ENCODE measurements at places on chromosomes 2 and 18.

DNA sequence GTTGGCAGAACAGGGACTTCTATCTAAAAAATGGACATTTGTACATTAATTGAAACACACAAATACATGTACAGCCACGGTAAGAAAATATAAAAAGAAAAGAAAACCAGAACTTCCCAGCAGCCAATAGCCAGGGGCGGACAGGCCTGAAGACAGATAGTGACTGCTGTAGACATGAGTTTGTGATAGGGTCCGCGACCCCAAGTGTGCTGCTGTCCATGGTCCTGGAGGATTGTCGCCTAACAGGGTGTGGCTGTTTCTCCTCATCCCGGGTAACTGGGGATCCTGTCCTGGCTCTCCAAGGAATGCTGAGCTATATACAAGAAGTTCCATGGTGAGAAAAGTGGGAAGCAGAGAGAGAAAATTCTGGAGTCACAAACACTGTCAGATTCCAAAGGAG is 266.5 kb upstream of the SALL3 start:
- no peak for DNase-seq

DNA sequence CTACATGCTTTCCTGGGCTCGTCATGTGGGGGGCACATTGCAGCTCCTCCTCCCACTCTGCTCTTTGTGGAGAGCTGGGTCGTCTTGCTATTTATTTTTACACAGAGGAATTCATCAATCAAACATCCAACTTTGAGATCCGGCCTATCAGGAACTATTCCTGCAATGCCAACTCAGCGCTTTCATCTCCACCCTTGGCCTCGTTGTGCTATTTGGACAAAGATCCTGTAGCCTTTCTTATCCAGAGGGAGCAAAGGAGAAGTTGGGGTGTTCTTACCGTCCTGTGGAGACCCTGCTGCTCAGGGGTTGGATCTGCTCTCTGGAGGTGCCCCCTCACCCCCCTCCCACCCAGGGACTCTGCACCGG is 92.1 kb downstream of the ASB1 start:
- DNase-seq, result no peak

DNA sequence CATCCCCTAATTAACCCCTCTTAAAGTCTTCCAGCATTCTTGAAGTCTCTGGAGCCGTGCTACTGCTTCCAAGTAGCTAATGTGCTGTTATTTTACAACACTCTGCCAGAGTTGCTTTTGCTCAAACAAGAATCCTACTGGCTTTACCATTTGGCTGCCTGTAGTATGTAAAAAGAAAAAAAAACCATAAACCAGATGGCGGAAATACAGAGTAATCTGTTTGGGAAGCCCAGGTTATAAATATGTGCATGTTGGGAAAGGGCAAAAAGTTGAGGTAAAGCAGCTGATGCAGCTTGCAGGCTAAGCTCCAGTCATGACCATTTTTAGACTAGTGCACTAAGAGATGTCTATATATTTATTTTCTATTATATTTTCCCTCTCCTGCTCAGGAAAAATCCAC is 313.2 kb upstream of the ETAA1 start:
- DNase-seq, result no peak

DNA sequence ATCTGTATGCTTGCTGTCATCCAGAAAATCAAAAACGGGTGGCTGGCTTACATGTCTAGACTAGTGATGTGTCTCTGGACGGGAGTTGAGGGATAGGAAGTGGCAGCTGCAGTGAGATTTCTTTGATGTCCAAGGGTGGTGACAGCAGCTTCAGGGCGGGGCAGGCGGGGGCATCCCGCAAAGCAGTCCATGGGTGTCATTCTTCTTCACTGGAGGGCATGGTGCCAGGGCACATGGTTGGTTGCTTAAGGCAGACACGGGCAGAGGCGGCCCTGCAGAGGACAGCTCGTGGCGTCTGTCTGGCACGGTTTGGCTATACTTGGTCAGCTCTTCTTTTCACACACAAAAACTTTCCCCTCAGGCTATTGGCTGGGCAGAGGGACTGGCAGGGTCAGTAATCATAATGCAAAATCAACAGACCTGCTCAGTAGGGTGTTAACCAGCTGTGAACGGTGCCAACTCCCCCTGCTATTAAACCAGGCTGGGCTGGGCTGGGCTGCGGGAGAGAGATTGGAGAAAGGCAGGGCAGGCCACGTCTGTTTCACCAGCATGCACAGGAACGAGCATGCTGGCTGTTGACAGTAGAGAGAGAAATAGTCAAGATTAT is 63.7 kb downstream of the COL4A3 start:
- no peak for DNase-seq

GRCh38 chr2:106581755-106582147 is 94.6 kb downstream of the CD8B2 start:
- no peak for DNase-seq

DNA sequence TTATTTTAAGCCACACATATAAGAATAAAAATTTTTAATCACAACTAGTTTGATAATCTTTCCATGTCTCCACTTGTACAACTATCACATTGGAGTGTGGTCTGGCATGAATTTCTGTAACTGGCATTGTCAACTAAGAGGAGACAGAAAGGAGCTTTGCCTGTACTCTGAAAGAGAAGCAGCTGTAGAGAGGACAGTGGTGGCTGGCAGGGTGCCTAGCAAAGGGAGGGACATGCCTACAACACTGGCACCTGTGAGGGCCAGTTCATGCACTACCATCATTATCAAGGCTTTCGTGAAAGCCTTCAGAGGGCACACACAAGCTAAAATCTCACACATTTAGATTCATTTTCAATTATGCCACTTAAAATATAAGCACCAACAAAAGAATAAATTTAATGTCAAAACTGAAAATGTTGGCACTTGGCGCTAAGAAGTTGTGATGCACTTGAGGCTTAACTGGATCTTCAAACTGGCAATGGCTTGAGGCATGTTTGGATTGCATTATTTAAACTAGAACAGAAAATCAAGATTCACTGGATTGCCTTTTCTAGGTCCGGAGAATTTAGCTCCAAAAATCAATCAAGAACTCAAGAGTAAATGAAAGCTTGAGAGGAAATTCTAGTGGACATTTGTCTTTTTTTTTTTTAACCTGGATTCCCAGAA is 238.6 kb downstream of the ZNF385B start:
- no peak for DNase-seq

- no peak for DNase-seq
These were observed 112.9 kb upstream of the RNU4ATAC start for GRCh38 chr2:121417826-121418225.

GRCh38 chr2:42124011-42124785 is 45.0 kb upstream of the EML4 start:
- DNase-seq, result no peak

DNA sequence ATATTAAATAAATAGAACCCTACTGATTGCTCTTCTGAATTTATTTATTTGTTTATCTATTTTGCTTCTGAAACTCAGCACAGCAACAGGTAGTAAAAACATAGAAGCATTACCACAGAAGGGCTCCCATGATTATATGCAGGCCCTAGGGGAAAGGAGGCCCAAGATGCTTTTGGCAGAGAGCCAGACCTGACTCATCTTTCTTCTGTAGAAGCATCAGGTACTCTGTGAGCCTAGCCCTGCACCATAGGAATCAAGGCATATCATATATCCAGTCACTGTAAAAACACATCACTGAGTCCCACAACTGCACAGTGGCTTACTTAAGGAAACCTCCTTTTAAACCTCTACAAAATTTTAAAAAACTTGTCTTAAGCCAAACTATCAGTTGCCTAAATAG is 1.8 kb downstream of the SCN9A start:
- no peak for DNase-seq

DNA sequence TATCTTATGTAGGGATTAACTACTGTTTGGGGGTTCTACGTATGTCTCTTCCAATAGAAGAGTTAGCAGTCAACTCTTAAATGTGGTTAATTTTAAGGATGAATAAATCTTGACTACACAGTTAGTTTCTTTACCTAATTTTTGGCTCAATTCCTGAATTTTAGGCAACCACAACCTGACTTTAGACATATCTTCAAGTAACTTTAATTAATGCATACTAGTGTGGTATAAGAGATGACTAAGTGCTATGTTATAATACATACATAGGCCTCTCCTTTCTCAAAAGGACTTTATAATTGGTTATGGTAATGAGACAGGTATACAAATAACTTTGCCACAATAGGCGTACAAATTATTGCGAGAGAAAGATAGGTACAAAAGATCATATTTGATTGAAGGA is 312.0 kb downstream of the IRS1 start:
- no peak for DNase-seq

DNA sequence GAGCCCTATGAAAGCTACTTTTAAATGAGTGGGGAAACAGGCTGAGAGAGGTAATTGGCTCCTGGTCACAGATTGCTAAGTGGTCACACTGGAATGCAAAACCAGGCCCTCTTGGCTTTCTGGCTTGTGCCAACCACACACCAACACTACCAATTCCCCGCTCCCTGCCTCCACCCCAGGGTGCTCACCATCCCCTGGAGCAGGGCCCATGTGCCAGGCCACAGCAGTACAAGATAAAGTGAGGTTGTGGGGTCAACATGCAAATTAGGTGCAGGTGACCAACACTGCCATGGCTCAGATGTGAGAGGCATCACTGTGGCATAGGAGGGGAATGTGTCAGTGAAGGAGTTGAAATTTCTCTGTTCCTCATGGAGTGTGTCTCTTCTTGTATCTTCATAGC is 312.5 kb downstream of the MYCN start:
- no peak for DNase-seq

- DNase-seq, result no peak
These were observed 27.2 kb upstream of the B4GALT6 start for GRCh38 chr18:31711365-31712172.

DNA sequence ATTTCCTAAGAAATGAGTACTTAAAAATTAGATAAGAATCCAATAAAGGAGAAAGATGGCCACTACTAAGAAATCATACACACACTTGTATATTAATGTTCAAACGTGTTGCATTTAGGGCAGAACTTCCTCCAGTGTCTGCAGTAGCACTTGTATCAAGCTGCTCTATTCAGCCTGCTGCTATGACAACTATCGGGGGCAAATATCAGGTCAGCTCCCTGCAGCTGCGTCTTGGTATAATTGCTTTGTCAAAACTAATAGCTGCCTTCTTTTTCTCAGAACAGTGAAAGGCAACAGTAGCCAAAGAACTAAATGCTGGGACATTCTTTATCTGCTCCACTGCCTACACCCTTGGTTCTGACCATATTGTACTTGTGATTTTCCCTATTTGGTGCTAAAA is 300.7 kb downstream of the NOL4 start:
- no peak for DNase-seq

DNA sequence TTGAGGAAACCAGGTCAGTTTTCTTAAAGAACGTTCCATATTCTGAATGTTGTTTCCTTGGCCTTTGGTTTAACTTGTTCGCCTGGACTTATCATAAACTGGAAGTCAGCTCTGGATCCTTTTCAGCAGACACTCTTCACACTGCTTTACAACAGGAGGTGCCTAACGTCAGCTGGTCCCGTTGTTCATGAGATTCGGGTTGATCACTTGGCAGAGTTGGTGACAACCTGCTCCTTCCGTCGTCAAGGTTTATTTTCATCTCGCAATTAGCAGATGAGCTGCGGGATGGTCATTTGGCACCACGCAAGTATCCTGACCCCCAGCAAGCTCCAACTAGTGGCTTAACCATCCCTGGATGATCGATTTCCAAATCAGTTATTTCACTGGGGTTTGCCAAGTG is 23.0 kb upstream of the BIN1 start:
- no peak for DNase-seq

DNA sequence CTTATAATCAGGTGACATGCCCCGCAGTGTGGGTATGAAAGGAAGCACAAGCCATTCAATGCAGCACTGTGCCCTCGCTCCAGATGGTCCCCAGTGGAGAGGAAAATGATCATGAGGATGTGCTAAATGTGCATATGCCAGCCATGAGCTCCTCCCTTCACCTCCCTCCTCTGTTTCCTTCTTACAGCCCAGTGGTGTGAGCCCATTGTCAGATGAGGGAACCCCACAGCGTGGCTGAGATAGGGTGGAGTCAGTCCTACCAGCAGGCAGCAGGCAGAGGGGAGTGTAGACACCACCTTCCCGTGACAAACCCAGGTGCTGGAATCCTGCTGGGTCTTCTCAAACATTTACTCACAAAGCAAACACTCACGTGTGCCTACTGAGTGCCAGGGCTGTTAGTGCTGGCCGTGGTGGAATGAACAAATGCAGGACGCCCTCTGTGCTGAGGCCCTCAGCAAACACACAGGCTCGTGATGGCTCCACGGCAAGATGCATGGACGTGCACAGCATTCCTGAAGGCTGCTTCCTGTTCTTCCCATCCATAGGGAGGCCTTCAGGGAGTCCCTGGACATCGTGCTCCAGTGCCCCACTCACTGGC is 181.7 kb upstream of the TPO start:
- no peak for DNase-seq

- DNase-seq, result no peak
These were observed 894.5 kb upstream of the POU3F3 start for GRCh38 chr2:103959174-103960128.

- no peak for DNase-seq
These were observed 19.8 kb downstream of the FAM171B start for GRCh38 chr2:186713691-186714090.

GRCh38 chr2:42085706-42086487 is 38.1 kb downstream of the PKDCC start:
- DNase-seq, result no peak

GRCh38 chr2:112174383-112174782 is 36.2 kb downstream of the FBLN7 start:
- DNase-seq, result no peak

DNA sequence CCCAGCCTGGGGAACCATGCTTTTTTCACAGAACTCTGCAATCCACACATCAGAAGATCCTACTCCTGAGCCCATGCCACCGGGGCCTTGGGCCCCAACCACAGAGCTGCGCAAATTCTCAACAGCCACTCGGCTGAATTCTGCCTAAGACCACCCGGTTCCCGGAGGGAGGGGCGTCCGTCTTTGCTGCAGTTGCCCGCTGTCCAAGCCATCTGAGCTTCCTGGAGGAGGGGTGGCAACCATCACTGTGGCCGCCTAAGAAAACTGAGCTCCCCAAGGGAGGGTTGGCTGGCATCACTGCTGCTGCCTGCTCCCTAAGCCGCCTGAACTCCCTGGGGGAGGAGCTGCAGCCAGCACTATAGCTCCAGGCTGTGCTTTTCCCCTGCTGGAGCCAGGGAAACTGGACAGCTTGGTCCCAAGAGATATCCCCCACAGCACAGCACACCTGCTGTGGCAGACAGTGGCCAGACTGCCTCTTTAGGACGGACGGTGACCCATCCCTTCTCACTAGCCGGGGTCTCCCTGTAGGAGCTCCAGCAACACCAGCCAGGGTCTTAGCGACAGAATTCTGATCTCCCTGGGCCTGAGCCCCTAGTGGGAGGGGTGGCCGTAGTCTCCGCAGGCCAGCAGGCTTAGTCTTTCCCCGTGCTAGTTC is 1411.6 kb upstream of the CDH2 start:
- no peak for DNase-seq

DNA sequence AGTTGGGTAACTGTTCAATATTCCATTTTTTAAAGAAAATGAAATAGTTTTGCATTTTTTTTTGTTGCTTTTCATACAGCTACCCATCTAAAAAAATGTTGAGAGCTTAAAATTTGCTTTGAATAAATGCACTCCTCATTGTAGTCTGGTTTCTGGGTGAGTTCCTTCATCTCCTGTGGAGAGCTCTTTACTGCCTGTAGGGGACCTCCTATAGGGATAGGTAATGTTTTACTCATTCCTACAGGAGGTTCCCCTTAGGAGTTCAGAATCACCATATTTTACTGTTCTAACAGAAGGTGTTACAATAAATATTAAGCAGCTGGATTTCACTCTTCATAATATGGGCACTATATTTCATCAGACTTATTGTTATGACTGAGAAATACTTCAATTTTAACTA is 947.3 kb upstream of the CRIM1 start:
- DNase-seq, result no peak

Data from type B pancreatic cell (in vitro differentiated cells).